NCI-H187 (cell line): ENCODE measurements at places on chromosomes 13 and 19.

DNA sequence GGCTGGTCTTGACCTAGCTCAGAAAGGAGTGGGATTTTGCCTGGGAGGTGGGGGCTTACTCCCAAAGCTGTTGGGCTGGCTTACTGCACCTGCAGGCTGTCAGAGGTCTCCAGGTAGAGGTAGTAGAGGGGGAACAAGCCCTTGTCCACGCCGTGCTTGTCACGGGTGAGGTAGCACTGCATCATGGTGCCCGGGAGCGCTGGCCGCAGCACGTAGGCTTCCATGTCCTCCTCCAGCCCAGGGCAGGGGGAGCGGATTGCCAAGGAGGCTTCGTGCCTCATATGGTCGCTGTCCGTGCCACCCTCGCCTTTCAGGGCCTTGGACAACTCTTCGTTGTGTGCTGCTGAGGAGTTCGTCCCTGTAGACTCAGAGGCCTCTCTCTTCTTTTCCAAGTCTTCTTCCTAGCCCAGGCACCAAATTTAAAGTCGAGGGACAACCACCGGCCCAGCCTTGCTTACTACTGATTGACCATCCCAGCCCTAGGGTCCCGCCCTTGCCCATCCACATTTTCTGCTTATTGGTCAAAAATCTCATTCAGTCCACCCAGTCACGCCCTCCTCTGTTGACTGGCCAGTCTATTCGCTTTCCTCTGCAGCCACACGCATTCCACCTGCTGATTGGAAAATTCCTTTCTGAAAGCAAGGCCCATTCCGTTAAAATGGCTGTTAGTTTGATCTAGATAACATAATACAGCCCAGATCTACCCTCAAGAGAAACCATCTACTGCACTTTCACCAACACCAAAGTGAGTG, 10.5 kb downstream of the TULP2 start:
- DNase-seq: no peak

- no peak for DNase-seq
Observed at GRCh38 chr13:32075170-32075851, 43.7 kb downstream of the FRY start.

DNA sequence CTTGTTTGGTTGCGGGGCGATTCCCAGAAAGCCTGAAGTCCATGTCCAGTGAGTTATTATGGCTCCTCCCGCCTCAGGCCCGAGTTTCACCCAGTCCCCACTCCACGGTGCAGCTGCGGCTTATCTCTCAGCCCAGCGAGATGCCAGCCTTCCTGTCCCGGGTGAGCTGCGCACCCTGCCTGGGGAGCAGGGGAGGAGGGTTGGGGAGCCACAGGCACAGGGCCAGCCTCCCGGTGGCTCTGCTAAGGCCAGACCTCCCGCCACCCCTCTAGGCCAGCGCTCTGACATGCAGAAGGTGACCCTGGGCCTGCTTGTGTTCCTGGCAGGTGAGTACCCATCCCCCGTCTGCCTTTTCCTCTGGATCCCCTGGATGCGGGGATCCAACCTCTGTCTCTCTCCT, 3.5 kb downstream of the FXYD3 start:
- DNase-seq: no peak

- DNase-seq: no peak
Observed at GRCh38 chr13:96575423-96576320, 418.6 kb downstream of the OXGR1 start.

DNA sequence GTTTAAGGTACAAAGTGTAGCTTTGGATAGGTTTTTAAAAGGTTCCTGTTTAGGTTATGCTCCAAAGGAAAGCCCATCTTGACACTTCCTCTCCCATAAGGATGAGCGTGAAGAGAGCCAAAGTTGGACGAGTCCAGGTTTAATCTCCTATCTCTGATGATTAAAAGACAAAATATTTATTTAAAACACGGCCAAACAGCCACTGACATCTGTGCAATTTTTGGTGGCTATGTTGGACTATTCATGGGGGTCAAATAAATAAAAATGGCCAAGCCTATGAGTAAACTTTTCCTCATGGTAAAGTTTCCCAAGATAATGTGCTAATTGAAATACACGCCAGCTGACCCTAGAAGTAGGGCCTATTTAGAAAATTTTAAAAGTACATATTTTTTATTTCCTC, 69.0 kb upstream of the DOCK9 start:
- DNase-seq: no peak

DNA sequence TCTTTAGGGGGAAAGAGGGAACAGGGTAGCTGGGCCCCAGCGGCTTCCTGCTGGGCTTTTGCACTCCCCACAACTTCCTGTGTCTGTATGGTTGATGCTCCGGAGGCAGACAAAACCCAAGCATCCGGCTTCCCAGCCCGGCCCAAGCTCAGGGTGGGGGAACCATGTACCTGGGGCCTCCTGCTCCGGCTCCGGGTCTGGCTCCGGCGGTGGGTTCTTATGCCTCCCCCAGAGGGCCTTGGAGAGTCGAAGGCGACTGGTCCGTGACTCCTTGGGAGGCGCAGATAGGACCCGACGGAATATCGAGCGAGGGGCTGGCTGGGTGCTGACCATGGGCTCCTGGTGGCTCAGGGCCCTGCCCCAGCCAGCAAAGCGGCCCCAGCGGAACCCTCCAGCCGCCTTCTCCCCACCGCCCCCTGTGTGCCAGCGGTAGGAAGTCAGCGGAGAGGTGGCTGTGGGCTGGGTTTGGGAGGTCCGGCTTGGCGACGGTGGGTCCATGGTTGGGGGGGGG, 428 bp downstream of the RASAL3 start:
- no peak for DNase-seq

GRCh38 chr19:21566073-21566472, 60.7 kb downstream of the ZNF429 start:
- no peak for DNase-seq

DNA sequence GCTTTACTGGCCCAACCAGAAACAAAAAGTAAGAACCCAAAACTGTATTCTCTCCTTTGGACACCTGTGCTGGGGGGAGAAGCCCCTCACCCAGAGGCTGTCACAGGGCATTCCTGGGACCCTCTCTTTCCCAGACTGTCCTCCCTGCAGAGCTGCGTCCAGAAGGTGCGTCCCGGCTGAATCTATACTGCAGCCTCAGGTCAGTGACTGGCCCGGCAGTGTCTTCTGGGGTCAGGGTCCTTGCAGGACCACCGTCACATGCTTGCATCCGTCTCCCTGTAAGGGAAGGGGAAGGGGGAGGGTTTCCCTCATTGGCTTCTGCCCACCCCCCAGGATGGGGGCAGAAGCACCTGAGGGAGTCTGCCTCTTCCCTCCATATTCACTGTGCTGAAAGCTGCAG, 76.5 kb downstream of the ATP11A start:
- DNase-seq: no peak

DNA sequence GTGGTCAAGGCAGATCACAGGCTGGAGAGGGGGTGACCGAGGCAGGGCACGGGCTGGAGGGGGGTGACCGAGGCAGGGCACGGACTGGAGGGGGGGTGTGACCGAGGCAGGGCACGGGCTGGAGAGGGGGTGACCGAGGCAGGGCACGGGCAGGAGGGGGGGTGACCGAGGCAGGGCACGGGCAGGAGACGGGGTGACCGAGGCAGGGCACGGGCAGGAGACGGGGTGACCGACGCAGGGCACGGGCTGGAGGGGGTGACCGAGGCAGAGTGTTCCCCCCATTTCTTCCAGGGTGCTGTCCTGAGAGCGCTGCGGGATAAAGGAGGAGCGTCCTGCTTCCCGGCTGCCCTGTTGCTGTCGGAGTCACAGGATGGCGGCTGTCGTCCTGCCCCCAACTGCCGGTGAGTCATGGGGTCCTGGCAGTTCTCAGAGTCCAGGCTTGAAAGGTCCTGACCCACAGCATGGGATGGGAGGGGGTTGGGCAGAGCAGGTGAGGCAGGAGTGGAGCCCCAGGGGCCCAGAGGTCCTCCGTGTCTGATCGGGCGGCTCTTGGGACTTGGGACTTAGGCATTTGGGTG, 5.3 kb downstream of the ZNF557 start:
- no peak for DNase-seq

- no peak for DNase-seq
Observed at GRCh38 chr19:57212109-57212508, 18.7 kb upstream of the AURKC start.

GRCh38 chr13:97116754-97117153, 105.4 kb upstream of the MBNL2 start:
- no peak for DNase-seq

DNA sequence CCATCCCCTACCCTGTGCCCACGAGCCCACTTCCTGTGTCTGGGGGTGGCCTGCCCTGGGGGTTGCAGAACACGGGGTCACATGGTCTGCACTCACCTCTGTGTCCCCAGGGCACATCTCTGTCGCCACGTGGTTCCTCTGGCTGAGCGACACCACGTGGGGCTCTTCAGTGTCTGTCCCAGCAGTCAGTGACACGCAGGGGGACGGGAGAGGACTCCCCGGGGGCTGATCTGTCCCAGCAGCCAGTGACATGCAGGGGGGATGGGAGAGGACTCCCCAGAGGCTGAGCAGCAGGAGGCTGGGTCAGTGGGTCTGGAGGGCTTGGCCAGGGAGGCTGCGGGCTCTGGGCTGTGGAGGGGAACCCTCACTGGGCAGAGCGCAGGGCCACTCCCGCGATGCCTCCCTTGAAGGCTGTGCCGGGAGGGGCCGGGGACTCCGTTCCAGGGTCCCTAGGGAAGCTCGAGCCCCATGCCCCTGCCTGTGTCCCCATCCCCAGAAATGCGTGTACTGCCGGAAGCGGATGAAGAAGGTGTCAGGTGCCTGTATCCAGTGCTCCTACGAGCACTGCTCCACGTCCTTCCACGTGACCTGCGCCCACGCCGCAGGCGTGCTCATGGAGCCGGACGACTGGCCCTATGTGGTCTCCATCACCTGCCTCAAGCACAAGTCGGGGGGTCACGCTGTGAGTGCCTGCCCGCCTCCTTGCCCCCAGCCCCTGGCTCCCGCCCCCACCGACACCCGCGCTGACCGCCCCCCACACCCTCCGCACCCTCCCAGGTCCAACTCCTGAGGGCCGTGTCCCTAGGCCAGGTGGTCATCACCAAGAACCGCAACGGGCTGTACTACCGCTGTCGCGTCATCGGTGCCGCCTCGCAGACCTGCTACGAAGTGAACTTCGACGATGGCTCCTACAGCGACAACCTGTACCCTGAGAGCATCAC, 174.8 kb downstream of the KDM4B start:
- DNase-seq: no peak

GRCh38 chr19:57321751-57322150, 1.5 kb downstream of the ZNF543 start:
- DNase-seq: no peak

GRCh38 chr19:51018745-51019543, 565 bp downstream of the KLK10 start:
- DNase-seq: no peak

DNA sequence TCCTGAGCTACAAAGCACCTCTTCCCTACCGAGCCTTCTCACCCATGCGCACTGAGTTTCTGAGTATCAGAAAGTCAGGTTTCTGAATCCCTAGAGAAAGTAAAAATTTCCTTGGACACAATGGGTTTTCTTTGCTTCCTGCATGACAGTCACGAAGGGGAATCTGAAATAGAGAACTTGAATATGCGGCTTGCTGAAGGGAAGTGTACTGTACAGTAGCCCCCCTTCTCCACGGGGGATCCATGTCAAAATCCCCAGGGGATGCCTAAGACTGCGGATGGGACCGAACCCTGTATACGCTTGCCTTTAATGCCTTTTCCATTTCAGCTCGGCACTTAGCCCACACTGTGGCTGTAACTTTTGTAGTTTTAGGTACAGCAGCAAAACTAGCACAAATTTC, 107.9 kb downstream of the GGACT start:
- DNase-seq: no peak

DNA sequence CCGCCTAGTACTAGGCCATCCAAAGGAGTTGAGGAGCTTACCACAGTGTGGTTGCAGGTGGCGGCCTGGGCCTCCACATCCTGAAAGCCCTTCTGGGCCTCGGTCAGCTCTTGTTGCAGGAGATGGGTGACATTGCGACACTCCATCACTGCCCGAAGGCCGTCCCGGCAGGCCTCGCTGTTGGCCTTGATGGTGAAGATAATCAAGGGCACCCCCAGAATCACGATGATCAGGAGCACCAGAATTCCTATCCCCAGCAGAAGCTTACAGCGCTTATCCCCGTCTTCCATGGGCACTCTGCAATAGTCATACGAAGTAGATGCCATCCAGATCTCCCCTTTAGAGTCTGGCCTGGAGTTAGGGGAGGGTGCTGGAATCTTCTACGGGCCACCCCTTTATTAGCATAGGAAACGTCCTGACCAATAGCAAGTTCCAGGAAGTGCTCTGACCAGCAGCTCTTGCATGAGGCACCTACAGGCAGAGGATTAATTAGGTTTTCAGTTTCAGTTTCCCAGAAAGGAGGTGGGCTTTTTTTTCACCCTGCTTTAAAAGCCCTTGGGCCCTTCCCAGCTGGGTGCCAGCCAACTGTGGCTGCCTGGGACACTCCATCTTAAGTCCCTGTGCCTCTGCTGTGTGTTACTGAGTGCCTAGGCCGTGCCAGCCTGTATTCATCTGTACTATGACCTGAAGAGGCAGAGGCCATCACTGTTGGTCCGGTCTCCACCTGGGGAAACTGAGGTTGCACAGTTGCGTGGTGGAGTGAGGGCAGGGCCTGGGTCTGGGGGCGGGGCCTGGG, at the start of gene BST2:
TSS of gene BST2 (minus strand) at position 381 of the 796 bp plus-strand sequence. CDS start at position 326, 55 bp downstream.
- DNase-seq: no peak

GRCh38 chr13:111262281-111262680, 58.2 kb upstream of the TEX29 start:
- DNase-seq: no peak

GRCh38 chr19:40141551-40141950, 49.7 kb upstream of the MAP3K10 start:
- no peak for DNase-seq

GRCh38 chr13:32893176-32893575, 123.0 kb upstream of the KL start:
- DNase-seq: no peak

DNA sequence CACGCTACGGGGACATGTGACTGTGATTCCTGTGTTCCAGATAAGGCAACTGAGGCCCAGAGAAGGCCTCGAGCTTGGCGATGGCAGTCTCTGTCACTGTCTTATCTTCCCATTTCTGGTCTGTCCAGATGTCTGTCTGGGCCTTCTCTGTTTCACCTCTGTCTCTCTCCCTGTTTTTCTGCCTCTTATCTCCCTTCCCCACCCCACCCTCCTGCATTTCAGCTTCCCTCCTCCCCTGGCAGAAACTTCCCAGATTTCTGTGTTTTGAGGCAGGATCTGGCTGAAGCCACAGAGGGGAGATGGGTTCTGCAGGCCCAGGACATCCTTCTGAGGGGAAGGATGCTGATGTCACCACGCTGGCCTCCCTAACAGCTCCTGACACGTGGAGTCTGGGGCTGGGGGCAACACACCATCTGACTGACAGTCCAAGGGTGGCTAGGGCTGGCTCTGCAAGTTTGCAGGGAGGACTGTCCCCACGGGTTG, 14.4 kb downstream of the PAK4 start:
- DNase-seq: no peak
